ENCODE measurements at places on chromosomes 5 and 9.

- no peak for DNase-seq
Observed at GRCh38 chr9:124688238-124688904, 82.7 kb downstream of the NR6A1 start.

GRCh38 chr9:23799521-23799920 is 26.5 kb downstream of the ELAVL2 start:
- no peak for DNase-seq

GRCh38 chr9:16612627-16613026 is 257.8 kb downstream of the BNC2 start:
- no peak for DNase-seq

DNA sequence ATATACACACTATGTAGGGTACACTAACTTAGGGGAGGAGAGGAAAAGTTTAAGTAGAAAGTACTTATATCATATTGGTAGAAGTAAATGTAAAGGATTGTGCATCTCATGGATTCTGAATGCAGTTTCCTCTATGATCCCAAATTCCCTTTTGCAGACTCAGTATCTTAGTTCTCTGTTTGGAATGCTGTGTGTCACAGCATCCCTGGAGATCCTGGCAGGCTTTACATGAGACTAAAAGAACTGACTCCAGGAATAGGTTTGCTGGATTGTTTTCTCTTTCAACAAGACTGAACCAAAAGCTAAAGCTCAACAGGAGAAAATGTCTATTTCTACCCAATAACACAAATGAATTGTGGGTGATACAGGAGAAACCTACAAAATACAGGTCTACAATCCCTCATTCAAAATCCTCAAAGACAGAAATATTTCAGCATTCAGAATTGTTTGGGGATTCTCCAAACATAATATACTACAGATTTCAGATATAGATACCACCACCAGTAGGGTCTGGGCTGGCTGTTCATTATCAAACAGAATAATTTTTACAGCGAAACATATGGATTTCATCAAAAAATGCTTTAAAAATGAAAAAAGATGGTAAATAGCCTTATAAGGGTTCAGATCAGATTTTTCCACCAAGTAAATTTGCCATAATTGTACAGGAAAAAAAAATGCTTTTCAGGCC is 324.7 kb upstream of the GRAMD2B start:
- DNase-seq: no peak

DNA sequence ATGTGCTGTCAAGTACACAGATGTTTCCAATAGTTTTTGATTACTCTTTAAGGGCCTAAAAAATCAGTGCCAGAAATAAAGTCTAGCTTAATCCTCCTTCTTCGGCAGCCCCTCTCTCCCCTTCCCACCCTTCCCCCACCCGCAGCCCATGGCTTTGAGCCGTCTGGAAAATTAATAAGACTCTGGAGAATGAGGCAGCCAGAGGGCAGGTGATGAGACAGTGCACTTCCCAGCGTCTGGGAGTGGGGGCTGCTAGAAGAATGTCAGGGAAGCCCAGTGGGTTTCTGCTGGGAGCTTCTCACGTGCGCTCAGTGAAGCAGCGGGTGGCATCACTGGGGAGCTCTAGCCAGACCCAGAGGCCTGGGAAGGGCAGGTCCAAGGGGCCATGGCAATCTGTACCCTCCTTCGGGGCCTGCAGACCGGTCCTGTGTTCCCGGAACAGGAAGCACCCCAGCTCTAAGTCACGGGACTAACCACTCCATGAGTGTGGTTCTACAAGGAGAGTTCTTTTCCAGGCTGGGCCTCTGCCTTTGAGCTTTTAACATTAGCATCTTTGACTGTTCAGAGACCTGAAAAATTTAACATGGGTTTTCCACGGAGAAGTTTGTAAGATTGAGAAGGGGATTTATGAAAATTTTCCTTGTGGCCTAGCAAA is 164.8 kb upstream of the OTULINL start:
- no peak for DNase-seq

- DNase-seq: no peak
Observed at GRCh38 chr9:85067792-85068191, 398.3 kb downstream of the NTRK2 start.

GRCh38 chr5:145934276-145934675 is 2.1 kb upstream of the SH3RF2 start:
- DNase-seq: no peak

GRCh38 chr5:143135832-143136551 is 267.5 kb downstream of the NR3C1 start:
- no peak for DNase-seq

DNA sequence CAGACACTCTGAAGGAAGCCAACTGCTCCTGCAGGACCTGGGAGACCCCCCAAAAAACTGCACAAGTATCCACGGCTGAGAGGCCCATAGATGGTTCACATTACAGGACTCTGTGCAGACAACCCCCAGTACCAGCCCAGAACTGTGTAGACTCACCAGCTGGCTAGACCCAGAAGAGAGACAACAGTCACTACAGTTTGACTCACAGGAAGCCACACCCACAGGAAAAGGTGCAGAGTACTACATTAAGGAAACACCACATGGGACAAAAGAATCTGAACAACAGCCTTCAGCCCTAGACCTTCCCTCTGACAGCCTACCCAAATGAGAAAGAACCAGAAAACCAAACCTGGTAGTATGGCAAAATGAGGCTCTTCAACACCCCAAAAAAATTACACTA is 281.2 kb upstream of the RGMB start:
- no peak for DNase-seq

GRCh38 chr5:151617841-151618710 is 26.9 kb upstream of the FAT2 start:
- no peak for DNase-seq

All from ascending aorta (tissue), 2 donors.